ENCODE measurements at places on chromosomes 13 and 19.

GRCh38 chr13:73522937-73523336 lies 464.1 kb downstream of the KLF5 start:
- DNase-seq, result no peak

DNA sequence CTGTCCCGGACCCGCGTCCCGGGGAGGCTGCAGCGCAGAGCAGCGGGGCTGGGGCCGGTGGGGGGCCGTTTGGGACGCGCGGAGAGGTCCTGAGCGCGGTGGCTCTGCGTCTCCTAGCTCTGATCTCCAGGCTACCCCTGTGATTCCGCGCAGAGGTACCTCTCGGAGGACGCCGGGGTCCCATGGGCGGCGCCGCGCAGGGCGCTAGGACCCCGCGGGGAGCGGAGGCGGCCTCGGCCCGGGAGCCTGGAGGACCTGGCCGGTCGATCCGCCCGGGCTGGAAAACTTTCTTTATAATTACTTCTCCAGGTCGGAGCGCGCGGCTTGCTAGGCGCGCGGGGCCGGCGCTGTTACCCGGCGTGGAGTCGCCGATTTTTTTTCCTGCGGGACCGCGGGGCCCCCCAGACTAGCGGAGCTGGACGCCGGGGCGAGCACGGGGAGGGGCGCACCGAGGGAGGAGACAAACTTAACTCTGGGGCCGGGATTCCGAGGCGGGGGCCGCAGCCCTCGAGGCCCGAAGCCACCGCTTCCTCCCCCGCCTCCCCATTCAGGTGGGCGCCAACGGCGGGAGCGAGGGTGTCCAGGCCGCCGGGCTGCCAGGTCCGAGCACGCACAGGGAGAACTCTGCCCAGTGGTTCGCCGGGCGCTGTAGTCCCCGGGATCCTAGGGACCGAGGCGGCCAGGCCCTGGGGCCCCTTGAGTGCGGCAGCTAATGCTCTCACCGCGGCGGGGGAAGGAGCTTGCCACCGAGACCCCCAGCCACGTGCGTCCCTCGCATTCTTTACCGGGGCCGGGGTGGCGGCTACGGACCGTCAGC lies 848 bp upstream of the CEBPA start:
- peak; percentile 85 for DNase-seq

DNA sequence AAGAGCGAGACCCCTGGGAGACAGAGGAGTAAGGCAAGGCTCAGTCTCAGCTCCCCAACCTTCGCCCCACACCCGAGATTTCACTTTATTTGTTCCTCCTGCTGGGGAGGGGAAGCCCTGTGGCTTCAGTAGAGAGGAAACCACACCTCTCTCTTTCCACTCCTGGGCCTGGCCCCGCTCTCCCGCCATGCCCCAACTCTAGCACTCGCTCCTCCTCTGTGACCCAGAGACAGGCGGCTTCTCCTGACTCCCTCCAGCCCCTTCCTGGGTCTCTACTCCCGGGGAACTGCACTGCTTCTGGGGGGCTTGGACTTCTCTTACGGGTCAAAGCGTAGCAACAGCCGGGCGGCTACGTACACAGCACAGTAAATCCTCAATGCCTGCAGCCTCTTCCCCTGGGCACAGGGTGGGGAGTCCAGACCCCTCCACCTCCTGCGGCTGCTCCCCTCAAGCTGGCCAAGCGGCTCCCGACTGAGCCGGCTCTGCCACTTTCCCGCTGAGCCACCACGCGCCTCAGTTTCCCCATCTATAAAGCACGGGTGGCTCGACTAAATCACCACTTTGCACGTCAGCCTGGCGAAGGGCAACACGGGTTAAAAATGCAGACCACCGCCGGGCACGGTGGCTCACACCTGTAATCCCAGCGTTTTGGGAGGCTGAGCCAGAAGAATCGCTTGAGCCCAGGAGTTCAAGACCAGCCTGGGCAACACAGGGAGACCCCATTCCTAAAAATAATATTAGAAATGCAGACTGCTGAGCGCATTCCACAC lies 1.4 kb downstream of the RNF126 start:
- no peak for DNase-seq

- DNase-seq, result no peak
Observed at GRCh38 chr13:75271846-75272245, 210.1 kb downstream of the TBC1D4 start.

DNA sequence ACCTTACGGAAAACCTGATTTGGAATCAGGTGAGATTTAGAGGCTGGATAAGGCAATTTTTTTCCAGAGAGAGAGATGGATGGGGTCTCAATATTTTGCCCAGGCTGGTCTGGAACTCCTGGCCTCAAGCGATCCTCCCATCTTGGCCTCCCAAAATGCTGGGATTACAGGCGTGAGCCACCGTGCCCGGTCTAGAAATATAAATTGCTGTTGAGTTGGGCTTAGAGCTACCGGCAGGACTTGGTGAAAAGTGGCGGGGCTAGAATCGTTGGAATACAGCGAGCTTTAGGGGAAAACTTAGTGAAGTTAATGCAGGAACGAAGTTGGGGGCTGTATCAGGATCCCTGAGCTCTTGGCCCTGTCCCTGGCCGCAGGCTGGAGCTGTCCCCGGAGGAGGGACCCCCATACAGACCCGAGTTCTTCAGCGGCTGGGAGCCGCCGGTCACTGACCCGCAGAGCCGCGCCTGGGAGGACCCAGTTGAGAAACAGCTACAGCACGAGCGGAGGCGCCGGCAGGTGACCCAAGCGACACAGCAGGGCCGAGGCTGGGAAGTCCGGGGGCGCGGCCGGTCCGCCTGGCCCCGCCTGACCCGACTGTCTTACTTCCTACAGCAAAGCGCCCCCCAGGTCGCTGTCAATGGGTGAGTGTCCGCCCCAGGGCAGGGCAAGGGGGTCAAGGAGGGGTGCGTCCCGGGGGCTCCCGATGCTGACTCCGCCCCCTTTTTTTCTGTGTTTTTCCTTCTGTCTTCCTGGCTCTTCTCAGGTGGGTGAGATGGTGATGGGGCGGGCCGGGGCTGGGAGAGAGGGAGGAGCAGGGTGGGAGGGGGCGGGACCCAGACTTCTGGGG lies 7.6 kb downstream of the EPS8L1 start:
- no peak for DNase-seq

GRCh38 chr19:16131648-16132047 lies 11.8 kb upstream of the HSH2D start:
- DNase-seq, result no peak

DNA sequence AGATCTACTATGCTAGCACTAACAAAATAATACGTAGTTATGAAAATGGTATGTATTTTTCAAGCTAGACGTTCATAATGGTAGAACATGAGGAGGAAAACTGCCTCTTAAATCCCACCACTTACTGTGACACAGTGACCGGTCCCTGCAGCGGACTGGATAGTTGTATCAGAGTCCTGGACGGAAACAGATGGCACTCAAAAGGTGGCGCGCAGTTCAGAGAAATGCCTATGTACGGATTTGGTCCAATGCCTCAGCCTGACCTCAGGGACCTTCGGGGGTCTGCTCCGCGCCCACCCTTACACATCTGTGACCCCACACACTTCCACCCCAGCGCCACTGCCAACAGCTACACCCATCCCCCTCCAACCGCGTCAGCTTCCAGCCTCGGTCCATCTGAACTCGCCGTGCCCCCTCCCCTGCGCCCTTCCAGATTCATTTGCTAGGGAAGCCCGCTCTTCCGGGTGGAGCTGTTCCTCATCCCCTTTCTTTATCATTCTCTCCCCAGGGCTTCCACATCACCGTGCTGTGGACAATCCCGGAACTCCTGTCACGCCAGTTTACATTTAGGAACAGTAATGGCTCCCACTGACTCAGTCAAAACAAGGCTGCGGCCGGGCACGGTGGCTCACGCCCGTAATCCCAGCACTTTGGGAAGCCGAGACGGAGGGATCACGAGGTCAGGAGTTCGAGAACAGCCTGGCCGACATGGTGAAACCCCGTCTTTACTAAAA lies 792 bp upstream of the LENG8 start:
- peak; percentile 68 for DNase-seq

DNA sequence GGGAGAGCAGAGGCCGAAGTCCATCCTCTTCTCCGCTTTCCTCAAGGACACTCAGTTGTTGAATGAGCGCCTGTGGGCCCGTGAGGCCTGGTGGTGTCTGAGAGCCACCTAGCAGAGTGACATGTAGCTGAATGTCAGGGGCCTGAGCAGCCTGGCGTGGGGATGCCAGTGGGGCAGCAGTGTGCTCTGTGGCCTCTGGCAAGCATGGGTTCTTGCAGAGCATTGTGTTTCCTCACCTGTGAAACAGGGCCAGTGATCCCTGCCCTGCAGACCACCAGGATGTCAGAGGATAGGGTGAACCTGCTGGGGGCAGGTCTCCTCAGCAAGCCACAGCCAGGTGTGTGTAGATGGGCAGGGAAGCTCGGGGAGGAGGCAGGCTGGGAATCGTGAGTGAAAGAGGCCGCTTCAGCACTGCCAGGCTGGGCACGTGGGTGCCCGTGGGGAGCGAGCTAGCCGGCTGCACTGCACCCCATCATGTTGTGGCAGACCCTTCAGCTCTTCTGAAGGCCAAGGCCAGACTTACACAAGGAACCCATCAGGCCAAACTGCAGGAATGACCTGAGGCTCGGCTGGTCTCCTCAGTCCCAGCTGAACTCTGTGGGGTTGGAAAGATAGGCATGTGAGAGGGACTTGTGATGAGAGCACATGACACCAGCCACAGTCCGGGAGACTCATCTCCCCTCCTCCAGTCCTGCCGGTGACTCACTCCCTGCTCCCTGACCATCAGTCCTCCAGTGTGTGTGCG lies 5.0 kb downstream of the PPP1R37 start:
- DNase-seq, result no peak

DNA sequence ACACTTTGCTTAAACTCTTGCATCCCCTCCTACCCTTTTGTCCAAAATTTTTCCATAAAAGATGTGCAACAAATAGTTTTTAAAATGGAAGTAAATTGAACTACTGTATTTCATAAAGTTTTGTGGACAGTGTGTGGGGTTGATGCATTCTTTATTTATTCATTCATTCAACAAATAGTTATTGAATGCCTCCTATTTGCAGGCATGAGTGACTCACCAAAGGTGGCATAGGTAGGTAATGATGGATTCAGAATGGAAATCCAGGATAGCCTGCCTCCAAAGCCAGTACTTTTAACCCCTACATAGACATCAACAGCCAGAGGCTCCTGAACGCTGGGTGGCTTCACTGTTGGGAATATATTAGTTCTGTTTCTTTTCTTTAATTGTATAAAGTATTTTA lies 2.4 kb upstream of the CSNK1A1L start:
- DNase-seq, result no peak

GRCh38 chr19:42561512-42561911 lies 33.2 kb downstream of the CEACAM8 start:
- no peak for DNase-seq

- DNase-seq, result no peak
Observed at GRCh38 chr13:114119196-114119595, 13.2 kb downstream of the RASA3 start.

GRCh38 chr13:40101708-40102359 lies 446.4 kb downstream of the COG6 start:
- DNase-seq, result no peak

GRCh38 chr13:99980824-99981734 lies 505 bp upstream of the ZIC2 start:
- DNase-seq, result peak; percentile 73

GRCh38 chr13:108086678-108087077 lies 128.7 kb downstream of the LIG4 start:
- DNase-seq, result no peak

- DNase-seq, result no peak
Observed at GRCh38 chr13:108272333-108272732, 2.8 kb downstream of the TNFSF13B start.

DNA sequence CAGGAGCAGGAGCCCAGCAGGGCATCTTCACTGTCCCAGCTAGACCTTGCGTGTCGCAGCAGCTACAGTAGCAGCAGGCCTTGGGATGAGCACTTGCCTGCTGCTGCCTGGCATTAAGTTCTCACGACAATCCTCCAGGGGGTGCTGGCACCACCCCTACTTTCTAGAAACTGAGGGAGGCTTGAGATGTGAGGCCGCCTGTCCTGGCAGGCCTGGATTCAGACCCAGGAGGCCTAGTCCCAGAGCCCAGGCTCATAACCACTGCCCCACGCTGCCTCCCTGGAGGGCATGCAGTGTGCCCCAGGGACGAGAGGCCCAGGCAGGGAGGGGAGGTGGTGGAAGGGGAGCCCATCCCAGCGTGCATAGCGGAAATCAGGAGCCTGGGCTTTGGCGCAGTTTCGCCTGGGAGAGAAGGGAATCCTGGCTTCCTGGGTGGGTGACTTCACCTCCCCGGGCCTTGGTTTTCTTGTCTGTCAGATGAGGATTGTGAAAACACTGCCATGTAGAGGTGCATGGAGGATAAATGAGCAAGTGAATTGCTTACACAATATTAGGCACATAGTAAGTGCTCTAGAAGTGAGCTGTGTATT lies 26.1 kb downstream of the PPP5C start:
- peak; percentile 73 for DNase-seq

- DNase-seq, result no peak
Observed at GRCh38 chr13:110637747-110638146, 22.4 kb downstream of the NAXD start.

GRCh38 chr19:10112037-10112761 lies 706 bp downstream of the P2RY11 start:
- DNase-seq, result no peak

- no peak for DNase-seq
Observed at GRCh38 chr19:38317104-38317612, 1.4 kb upstream of the YIF1B start.

DNA sequence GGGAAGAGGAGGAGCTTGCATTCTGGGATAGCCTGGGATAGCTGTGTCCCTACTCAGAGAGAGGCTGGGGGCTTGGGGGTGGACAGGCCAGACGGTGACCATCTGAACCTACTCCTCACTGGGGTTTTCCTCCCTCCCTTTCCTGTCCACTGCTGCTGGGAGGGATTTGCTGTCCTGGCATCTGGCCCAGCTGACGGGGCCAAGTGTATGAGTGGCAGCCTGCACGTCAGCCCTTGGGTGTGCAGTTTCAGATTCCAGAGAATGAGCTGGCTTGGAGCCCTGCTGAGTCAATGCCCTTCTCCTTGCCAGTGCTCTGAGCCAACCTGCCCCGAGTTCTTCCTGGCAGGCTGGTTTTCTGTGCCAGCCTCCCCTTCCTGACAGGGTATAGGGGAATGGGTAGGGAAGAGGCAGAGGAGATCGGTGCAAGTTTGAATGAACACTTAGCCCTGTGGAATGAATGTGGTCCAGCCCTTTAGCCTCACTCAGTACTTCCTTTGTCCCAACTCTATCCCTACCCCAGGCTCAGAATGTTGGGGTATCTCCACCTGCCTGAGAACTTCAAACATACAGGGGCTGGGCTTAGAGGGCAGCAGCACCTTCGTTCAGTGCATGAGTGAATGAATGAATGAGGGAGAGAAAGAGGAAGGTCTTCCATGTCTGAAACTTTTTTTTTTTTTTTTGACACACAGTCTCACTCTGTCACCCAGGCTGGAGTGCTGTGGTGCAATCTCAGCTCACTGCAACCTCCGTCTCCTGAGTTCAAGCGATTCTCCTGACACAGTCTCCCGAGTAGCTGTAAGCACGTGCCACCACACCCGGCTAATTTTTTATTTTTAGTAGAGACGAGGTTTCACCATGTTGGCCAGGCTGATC lies 1.8 kb upstream of the ANGPTL4 start:
- DNase-seq, result peak; percentile 61

- DNase-seq, result peak; percentile 30
Observed at GRCh38 chr19:57560049-57560491, 407 bp upstream of the ZNF550 start.

Measured in D341Med (cell line).